ENCODE measurements at places on chromosomes 4 and X. TPM values are rescaled to one million over a fixed set of nuclear protein-coding genes. Genes with fewer than 3 reads are reported as not detected.

The SORCS2 gene
- total RNA-seq = not detected

The ASIC5 gene
- not detected for total RNA-seq

The RNF113A gene
- 29.5 TPM for total RNA-seq

The PGAM4 gene
- total RNA-seq = 0.52 TPM

The HSFX4 gene
- total RNA-seq = not detected

The DMRTC1 gene
- total RNA-seq = not detected

The MAGEA4 gene
- not detected for total RNA-seq

The RTL5 gene
- total RNA-seq = 0.05 TPM

The NALF2 gene
- not detected for total RNA-seq

The CXCL1 gene
- total RNA-seq = not detected

GRCh38 chr4:123869286-123870215, 473.0 kb downstream of the SPRY1 start:
- DNase-seq = no peak
- no peak overlapping the region for H3K27ac ChIP-seq
- H3K4me1 ChIP-seq = no peaks in the 10 kb centered on the region

- no peaks in the 10 kb centered on the region for H3K36me3 ChIP-seq
- no peaks in the 10 kb centered on the region for H3K27me3 ChIP-seq
- H3K27ac ChIP-seq = no peak overlapping the region
- no peaks in the 10 kb centered on the region for H3K4me1 ChIP-seq
- DNase-seq = no peak
- no peak overlapping the region for H3K4me3 ChIP-seq
Measured at GRCh38 chrX:147478899-147479298, 432.8 kb upstream of the FMR1 start.

DNA sequence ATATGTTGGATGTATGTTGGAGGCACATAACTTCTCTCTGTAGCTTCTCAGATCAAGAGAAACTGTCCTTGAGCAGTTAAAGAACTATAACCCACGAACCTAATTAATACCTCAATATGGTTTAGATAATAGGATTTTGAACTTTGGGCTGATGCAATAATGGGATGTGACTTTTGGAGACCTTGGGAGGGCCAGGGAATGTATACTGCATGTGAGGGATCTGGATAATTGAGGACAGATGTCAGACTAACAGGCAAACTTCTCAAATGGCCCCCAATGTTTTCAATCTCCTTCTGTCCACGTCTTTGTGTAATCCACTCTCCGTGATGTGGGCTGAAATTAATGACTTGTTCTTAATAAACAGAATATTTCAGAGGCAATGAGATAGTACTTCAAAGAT, 202.2 kb upstream of the FAT4 start:
- no peak for DNase-seq
- no peaks in the 10 kb centered on the region for H3K4me1 ChIP-seq
- H3K27me3 ChIP-seq = no peaks in the 10 kb centered on the region
- H3K27ac ChIP-seq = no peak overlapping the region
- H3K36me3 ChIP-seq = no peaks in the 10 kb centered on the region
- H3K4me3 ChIP-seq = no peak overlapping the region

DNA sequence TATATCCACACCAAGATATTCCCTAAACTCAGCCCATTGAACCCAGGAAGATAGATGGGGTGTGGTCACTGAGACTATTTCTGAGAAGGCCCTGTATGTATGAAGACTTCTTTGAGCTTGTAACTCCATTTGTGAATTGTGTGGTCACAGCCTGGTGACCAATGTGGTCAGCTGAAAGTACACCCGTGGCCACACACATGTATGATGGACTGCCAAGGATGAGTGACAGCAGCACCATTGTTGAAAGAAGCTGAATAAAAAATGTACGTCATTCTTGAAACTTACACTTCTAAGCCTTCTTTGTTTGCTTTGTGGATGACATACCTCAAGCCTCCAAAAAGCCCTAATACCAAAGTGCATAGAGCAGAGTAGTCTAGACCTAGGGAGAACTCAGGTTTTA, 581.4 kb downstream of the RAB28 start:
- H3K4me1 ChIP-seq = no peaks in the 10 kb centered on the region
- no peak overlapping the region for H3K27ac ChIP-seq
- no peak overlapping the region for H3K4me3 ChIP-seq
- H3K36me3 ChIP-seq = no peaks in the 10 kb centered on the region
- no peak for DNase-seq

- H3K36me3 ChIP-seq = peaks cover 42% of the 10 kb centered on the region
- peaks cover 2% of the 10 kb centered on the region for H3K27me3 ChIP-seq
- H3K27ac ChIP-seq = peak overlapping the region; percentile 97
- H3K4me1 ChIP-seq = peaks cover 38% of the 10 kb centered on the region
- peak overlapping the region; percentile 95 for H3K4me3 ChIP-seq
Measured at GRCh38 chr4:42655921-42656678, 805 bp downstream of the ATP8A1 start.

- no peak overlapping the region for H3K27ac ChIP-seq
- peaks cover 18% of the 10 kb centered on the region for H3K27me3 ChIP-seq
- H3K36me3 ChIP-seq = no peaks in the 10 kb centered on the region
Measured at GRCh38 chr4:76499461-76499860, 64.4 kb downstream of the SHROOM3 start.

DNA sequence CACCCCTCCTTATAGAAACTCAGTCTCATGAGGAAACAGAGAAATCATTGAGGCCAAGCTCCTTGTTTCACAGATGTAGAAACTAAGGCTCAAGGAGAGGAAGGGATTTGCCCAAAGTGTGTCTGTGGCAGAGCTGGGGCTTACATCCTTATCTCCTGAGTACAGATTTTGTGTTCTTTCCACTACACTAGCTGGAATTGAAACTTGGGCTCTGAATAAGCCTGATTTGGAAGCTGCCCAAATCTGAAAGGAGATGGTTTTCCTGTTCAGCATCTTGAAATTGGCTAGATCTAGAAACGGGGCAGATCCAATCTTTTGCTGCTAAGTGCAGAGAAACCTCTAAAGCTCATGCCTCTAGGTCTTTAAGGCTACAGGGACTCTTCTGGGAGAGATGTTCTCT, 24.3 kb downstream of the AWAT2 start:
- no peak for DNase-seq
- peaks cover 21% of the 10 kb centered on the region for H3K4me1 ChIP-seq
- no peak overlapping the region for H3K4me3 ChIP-seq
- no peak overlapping the region for H3K27ac ChIP-seq

DNA sequence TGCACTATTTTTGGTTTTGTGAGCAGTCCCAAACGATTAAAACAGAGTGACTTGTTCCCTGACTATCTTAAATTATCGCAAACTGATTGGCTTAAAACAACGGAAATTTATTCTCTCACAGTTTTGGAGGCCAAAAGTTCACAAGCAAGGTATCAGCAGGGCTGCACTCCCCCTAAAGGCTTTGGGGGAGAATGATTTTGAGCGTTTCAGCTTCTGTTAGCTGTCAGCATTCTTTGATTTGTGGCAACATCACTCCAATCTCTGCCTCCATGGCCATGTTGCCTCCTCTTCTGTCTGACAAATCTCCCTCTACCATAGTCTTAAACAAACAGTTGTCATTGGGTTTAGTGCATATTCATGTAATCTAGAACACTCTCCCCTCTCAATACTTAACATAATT, 459.6 kb upstream of the ATOH1 start:
- H3K36me3 ChIP-seq = no peaks in the 10 kb centered on the region
- no peak overlapping the region for H3K27ac ChIP-seq
- no peaks in the 10 kb centered on the region for H3K27me3 ChIP-seq
- DNase-seq = no peak

DNA sequence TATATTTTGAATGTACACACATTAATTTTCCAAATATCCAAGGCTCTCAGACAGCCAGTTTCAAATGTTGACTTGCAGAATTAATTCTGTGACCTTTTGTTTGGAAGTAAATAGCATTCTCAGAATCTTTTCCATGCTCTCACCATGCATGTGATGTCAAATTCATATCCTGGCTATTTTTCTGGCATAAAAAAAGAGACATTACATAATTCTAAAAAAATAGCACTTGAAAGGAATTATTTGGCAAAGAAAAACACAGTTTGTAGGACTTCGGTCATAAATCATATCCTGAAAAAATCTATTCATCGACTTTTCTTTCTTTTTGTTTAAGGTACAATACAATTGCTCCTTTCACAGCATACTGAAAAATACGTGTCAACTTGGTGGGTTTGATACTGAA, 111.2 kb downstream of the GLRA3 start:
- H3K4me3 ChIP-seq = no peak overlapping the region
- H3K27ac ChIP-seq = no peak overlapping the region
- no peaks in the 10 kb centered on the region for H3K27me3 ChIP-seq
- no peaks in the 10 kb centered on the region for H3K36me3 ChIP-seq
- no peak for DNase-seq
- no peaks in the 10 kb centered on the region for H3K4me1 ChIP-seq

DNA sequence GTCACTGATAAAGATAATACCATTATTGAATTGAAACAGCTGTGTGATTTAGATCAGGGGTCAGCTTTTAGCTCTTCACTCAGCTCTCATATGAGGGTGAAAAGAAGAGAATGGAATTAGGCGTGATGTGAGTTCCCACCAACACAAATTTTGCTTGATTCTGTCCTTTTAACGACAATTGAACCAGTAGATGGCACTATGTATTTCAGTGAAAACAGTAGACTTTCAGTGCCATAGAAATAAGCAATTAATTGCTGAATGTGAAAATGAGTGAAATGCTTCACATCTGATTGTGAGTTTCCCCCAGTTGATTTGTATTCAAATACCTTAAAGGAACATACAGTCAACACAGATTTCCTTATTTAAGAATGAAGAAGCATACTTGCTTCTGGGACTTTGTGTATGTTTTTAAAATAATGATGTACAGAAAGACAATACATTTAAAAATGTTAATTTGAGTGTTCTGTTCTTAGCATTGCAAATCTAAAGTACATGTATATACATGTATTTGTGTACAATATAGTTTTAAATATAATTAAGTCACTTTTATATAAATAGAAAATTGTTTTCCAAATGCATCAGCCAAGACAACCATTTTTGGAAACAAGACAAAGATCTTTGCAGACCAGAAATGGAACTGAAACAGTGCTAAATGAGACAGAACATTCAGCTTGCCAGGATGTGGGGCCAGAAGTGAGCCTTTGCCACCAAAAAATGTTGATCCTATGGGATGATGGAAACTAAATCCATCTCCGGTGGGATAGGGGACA, 178.8 kb downstream of the SNCA start:
- no peak overlapping the region for H3K4me3 ChIP-seq
- H3K27ac ChIP-seq = no peak overlapping the region
- H3K4me1 ChIP-seq = no peaks in the 10 kb centered on the region

DNA sequence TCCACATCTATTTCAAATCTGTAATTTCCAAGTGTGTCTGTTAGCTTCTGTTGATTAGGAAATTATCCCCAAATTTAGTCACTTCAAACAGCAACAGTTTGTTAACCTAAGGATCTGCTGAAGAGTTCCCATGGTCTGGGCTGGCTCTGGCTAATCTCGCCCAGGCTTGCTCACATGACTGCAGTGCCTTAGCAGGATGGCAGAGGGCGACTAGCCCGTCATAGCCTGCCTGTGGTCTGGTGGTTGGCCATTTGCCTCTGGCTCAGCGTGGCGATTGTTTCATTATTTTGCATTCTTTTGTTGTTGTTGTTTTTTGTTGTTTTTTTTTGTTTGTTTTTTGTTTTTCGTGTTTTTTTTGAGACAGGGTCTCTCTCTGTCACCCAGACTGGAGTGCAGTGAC, 264.0 kb downstream of the TRIML1 start:
- DNase-seq = no peak
- H3K4me3 ChIP-seq = no peak overlapping the region
- H3K4me1 ChIP-seq = no peaks in the 10 kb centered on the region
- H3K36me3 ChIP-seq = no peaks in the 10 kb centered on the region
- no peak overlapping the region for H3K27ac ChIP-seq

- peaks cover 3% of the 10 kb centered on the region for H3K36me3 ChIP-seq
- H3K4me1 ChIP-seq = no peaks in the 10 kb centered on the region
- no peak overlapping the region for H3K27ac ChIP-seq
- no peak for DNase-seq
- peaks cover 10% of the 10 kb centered on the region for H3K27me3 ChIP-seq
Measured at GRCh38 chr4:82388405-82388804, 14.6 kb upstream of the HNRNPD start.

DNA sequence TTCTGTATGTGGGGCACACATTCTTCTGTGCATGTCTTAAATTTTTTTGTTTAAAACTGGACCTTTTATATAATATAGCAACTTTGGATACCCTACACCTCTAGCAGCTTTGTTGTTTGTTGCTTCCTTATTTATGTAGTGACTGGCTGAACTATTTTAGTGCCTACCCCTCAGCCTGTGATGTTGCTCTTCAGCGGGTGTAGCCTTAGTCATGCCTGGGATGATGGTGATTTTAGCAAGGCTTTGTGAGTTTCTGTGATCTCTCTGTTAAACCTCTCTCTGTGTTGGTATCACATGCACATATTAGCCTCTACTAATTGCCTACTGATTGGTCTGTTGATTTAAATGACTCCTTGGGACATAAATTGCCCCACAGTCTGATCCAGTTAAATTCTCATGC, 22.8 kb downstream of the USP9X start:
- H3K27me3 ChIP-seq = no peaks in the 10 kb centered on the region
- no peak for DNase-seq
- peaks cover 11% of the 10 kb centered on the region for H3K36me3 ChIP-seq
- peaks cover 50% of the 10 kb centered on the region for H3K4me1 ChIP-seq
- H3K27ac ChIP-seq = no peak overlapping the region
- no peak overlapping the region for H3K4me3 ChIP-seq

- H3K27me3 ChIP-seq = peaks cover 8% of the 10 kb centered on the region
- H3K4me1 ChIP-seq = no peaks in the 10 kb centered on the region
- no peaks in the 10 kb centered on the region for H3K36me3 ChIP-seq
- no peak overlapping the region for H3K27ac ChIP-seq
- H3K4me3 ChIP-seq = no peak overlapping the region
Measured at GRCh38 chr4:100285121-100285520, 94.9 kb upstream of the DDIT4L start.

DNA sequence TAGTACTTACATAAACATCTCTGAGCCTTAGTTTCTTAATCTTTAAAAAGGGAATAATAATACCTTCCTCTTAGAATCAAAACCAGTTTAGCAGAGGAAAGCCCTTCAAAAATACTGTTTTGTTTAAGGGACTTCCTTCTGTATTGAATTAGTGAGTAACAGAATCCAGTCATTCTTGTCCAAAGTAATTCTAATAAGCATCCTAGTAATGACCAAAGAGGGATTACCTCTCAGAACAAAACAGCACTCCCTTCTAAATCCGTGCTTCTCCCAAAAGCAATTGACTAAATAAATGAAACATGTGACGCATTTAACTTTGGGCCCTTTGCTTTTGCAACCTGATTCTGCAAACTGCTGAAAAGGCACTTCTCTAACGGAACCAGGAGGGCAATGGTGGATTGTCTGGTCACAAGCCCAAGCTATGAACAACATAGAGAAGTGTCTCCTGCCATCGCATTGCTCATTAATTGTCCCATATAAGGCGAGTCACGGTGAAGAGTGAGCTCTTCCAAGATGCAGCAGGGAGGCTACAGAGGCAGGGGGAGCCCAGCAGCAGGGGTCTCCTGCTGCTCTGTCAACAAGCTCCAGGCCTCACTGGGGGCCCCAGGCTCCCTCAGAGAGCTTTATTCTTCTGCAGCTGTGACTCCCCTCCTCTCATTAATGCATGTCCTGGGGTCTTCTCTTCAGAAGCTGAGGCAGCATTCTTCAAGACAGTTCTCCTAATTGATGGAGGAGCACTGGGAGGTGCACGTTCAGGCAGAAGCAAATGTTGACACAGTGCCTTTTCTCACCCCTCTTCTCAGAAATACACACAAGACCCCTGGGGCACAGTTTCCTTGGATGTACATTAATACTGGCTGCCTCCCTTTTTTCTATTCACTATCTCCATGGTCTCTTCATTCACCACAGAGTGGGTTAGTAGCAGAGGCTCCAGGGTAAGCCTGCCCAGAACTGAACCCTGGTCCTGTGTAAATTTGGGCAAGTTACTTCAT, 419.6 kb upstream of the RASGEF1B start:
- H3K4me1 ChIP-seq = no peaks in the 10 kb centered on the region
- peaks cover 11% of the 10 kb centered on the region for H3K27me3 ChIP-seq
- DNase-seq = no peak
- no peak overlapping the region for H3K27ac ChIP-seq

Measured in activated CD8-positive, alpha-beta T cell treated with anti-CD3 and anti-CD28 coated beads, Interleukin-2, amount 10 ng/mL, durations not matched to agents 7 days and 5 days (primary cell).